ENCODE measurements at places on chromosomes 2 and 18.

DNA sequence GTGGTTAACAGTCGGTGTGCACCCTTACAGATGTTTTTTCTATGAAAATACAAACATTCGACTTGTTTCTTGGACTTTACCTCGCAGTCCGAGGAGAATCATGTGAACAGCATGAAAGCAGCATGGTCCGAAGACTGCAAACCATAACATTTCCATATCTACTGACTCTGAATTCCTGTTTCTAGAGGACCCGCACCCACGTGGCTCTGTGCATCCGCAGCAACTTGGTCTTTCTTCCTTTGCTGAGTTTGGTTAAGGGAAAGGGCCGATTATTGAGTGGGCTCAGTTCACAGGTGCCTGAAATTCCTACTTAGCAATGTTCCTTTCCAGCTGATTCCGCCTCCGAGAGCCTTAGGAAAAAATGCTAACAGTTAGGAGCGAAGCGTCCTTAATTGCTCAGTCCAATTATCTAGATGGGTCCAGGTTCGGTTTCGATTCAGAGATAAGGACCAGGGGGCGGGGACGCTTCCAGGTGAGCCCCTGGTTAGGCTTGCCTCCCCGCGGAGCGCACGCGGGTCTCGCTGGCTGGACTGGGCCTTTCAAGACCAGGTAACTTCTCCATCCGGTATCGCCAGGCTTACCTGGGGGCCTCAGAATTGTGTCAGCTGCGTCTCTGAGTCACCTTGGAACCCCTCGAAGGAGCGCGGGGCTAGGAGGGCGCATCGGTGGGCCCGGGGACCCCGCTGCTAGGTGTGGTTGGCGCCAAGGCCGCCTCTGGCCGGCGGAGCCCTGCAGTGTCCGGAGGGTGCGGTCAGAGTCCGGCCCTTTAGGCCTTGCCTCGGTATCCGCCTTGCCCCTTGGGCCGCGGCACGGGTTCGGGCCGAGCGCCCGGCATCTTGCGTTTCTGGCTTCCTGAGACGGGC, 1.1 kb upstream of the B3GNT2 start:
- DNase-seq, result no peak

DNA sequence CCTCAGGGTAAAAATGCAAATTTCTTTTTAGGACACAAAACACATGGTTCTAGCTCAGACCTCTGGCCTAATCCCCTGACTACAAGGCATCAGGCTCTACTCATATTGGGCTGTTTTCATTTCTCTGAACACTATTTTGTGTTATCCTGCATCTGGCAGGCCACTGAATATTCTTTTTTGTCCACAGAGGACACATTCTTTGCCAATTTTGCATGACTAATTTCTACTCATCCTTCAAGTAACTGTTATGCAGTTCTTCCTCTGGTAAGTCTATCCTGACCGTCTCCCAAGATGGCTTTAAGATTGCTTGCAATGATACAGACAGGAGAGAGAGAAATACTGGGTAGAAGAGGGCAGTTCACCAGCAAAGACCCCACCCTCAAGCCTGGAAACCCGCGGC, 107.6 kb upstream of the RGPD4 start:
- no peak for DNase-seq

- DNase-seq, result no peak
Measured at GRCh38 chr18:43964666-43965065, 687.4 kb upstream of the SYT4 start.

DNA sequence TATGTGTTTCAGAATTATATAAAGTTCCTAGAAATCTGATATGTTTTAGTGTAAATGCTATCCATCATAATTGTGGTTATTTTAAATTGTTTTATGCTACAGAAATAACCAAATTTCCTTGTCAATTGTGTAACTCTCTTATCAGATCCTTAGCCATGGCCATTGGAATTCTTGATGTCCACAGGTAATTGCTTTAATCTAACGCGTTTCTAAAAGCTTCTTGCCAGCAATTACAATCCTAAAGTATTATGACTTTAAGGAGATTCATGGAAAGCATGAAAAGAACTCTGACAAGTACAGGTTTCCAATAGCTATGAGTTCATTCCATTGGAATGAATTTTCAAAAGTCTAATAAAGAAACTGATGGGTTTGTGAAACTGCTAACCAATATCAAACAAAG, 472.1 kb downstream of the ERBB4 start:
- no peak for DNase-seq

DNA sequence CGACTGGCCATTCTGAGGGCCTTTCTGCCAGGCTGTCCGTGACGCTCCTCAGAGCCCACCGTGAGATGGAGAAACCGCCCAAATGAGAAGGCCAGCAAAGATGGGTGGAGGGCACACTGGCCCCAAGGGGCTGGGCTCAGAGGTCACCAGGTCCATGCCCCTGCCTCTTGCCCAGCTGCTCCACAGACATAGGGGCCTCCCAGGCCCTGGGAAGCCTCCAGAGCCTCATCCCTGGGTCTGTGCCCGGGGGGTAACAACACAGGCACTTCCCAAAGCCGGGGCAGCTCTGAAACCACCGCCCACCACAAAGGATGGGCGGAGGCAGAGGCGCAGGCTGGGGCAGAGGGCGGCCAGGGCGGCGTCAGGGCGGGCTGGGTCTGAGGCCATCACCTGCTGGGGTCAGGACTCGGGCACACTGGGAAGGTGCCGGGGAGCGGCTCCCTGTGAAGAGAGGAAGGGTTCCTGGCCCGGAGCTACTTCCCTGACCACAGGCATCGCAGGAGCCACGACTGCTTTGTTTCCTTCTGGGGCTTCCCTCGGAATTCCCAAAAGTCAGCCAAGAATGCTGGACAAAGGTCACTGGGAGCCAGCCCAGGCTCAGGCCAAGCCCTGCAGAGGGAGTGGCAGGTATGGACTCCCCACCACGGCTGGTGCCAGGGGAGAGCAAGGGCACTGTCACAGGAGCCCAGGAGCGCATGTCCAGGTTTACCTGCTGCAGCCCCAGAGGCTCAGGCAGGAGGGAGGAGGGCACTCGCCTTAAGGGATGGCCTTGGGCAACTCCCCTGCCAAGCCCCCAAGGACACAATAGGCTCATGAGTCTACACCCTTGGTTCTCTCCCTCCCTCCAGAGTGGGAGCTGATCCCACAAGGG, 9.4 kb downstream of the CYP26B1 start:
- no peak for DNase-seq

DNA sequence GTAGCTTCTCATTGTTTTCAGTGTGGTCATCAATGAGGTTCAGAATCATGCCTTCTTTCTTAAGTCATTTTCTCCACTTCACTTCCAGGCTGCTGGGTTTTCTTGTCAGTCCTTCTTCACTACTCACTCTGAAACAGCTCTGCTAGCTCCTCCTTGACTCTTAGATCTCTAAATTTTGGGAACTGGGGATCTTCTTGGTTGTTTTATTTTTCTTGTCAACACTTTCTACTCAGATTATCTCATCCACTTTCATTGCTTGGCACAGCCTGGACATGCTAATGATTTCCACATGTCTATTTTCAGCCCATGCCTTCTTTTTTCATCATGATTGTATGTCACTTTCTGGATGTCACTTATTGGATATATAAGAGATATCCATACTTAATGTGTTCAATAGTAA, 517.8 kb upstream of the DSEL start:
- DNase-seq, result no peak

DNA sequence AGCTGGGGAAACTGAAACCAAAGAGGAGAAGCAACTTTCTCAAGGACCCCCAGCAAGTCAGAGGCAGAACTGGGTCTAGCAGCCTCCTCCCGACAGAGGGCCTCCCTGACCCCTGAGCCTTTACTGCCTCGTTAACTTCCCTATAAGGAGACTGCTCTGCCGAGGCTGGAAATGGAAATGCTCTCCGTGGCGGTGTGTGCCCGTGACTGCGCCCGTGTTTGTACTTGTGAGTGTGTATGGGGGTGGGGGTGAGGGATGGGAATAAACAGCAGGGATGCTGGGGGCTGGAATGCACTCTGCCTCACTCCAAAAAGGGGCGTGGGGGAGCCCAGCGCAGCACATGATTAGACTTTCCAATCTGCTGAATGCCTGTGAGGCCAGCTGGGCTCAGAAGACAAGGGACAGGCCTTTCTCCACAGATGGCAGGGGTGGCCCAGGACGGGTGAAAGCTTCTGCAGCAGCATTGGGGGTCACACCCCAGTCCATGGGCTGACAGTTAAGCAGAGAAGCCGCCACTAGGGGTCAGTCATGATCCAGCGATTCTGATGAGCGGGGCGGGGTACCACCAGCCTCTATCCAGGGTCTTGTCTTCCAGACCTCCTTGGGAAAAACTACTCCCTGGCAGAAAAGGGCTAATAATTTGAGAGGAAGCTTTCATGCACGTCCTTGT, 26.8 kb downstream of the MPHOSPH10 start:
- peak; percentile 7 for DNase-seq

DNA sequence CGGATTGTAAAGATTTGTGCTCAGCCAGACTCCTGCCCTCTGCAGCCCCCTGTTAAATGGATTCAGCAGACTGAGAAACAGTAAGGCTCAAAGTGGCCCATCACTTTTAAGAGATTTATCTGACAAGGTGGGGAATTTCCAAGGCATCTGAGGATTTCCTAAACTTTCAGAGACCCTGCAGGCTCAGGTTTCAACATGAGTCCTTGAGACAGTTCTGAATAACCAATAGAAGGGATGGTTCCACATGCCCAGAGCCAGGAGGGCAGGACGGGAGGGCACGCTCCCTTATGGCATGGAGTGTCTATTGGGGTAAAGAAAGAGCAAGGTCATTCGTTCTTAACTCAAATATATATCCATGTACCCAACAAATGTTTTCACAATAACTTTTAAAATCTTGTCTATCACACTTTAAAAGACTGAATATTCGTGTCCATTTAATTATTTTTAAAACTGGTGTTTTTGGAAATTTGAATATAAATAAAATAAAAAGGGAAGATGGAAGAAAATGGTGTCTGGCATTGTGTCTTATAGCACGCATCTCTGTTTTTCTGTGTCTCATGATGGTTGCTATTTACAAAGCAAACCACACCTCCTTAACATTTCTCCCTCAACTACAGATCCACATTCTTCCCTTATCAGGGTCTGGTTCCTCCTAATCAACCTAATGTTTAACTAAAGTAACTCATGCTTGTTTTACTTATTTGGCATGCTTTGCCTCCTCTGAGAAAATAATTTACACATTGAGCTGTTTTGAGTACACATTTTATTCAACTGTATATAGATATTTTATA, 56.0 kb upstream of the DSG1 start:
- DNase-seq, result no peak

GRCh38 chr2:39491653-39492052, 54.6 kb upstream of the MAP4K3 start:
- DNase-seq, result no peak

GRCh38 chr2:137992039-137992646, 27.9 kb downstream of the HNMT start:
- no peak for DNase-seq

- no peak for DNase-seq
Measured at GRCh38 chr18:62118328-62118727, 68.5 kb downstream of the PIGN start.

GRCh38 chr2:3222636-3223035, 155.0 kb downstream of the EIPR1 start:
- DNase-seq, result no peak

GRCh38 chr18:3595369-3596273, 145.6 kb downstream of the TGIF1 start:
- DNase-seq, result no peak

GRCh38 chr2:236164201-236164924, 3.8 kb downstream of the GBX2 start:
- DNase-seq, result no peak

DNA sequence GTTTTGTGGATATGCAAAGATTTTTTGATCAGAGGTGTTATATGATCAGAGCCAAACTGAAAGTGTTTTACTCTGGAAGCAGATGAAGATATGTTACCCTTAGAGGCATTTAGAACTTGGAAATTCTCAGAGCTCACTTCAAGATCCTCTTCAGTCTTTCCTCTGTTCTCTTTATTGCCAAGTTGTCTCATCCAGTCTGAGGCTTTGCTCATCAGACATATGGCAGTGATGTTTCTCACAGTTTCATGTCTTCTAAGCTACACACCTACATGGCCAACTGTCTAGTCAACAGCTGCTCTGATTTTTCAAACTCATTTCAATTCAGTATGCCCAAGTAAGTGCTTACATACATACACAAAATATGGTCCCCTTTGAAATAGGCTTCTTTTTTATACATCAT, 1504.3 kb upstream of the PIK3C3 start:
- DNase-seq, result no peak

DNA sequence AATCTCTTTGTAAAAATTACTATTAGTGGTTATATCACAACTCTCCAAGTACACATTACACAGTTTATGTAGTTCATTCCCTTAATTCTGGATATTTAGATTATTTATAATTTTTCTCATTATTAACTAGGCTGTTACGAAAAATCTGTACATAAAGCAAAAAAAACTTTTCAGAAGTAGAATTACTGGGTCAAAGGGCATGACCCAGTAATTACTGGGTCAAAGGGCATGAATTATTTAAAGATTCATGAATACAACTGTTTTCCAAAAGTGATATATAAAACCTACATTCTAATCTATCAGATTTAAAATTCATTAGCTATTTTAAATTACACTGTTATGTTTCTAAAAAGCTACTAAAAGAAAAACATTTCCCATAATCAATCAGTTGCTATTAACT, 55.3 kb downstream of the MSH6 start:
- DNase-seq, result no peak

- no peak for DNase-seq
Measured at GRCh38 chr2:212147921-212148513, 390.6 kb downstream of the ERBB4 start.

GRCh38 chr2:113895301-113895700, 5.4 kb downstream of the ACTR3 start:
- no peak for DNase-seq

DNA sequence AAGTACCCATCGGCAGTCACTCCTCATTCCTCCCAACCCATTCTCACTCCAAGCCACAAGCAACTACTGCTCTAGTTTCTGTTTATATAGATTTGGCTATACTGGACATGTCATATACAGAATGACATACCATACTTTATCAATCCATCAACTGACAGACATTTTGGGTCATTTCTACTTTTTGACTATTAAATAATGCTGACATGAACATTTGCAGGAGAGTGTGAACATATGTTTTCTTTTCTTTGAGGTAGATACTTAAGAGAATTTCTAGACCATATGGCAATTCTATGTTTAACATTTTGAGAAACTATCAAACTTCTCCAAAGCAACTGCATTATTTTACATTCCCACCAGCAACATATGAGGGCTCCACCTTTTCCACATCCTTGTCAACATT, 32.6 kb downstream of the NMUR1 start:
- no peak for DNase-seq

- DNase-seq, result no peak
Measured at GRCh38 chr18:35084494-35085449, 43.6 kb downstream of the MAPRE2 start.

DNA sequence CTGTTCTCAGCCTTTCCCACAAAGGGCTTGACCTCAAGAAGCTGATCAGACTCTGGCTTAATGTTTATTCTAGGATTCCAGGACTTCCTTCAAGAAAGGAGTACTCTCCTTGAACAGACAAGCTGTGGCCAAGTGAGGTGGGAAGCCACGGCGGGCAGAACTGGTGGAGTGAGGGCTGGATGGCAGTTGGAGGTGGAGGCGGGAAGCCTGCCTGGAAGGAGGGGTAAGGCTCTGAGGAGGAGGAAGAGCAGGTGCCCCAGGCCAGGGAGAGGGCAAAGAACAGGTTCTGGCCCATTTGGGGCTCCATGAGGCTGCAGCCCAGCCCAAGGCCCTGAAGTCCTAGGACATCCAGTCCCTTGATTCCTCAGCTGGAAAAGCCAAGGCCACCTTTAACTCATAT, 143.9 kb downstream of the CYP26B1 start:
- DNase-seq, result no peak
